CD4-positive, alpha-beta memory T cell (primary cell): ENCODE measurements at places on chromosomes 16 and 17.
A peak's percentile ranks its signal among the peaks of the same experiment; 100 is the strongest.

GRCh38 chr17:50916708-50917417 lies 50.7 kb upstream of the TOB1 start:
- no peak for DNase-seq

GRCh38 chr16:2084895-2085625 lies 37.3 kb downstream of the TSC2 start:
- DNase-seq, result no peak

DNA sequence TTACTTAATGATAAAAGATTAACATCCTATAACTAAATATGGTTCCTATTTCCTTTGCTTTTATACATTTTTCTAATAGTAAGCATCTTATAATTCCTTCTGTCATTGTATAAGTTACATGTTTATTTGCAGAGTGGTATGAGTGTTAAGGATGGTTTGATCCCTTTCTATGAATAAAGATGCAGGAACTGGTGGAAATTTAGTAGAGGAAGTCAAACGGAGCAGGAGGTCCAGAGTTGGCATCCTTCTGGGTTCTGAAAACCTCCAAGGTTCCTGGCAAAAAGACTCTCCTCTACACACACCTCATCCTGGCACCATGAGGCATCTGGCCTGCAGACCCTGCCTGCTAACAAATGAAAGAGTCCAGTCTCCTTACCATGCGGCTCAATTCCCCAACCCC lies 296.8 kb downstream of the SOX9 start:
- no peak for DNase-seq

GRCh38 chr16:627454-628239 lies 3.1 kb upstream of the WFIKKN1 start:
- DNase-seq, result no peak

DNA sequence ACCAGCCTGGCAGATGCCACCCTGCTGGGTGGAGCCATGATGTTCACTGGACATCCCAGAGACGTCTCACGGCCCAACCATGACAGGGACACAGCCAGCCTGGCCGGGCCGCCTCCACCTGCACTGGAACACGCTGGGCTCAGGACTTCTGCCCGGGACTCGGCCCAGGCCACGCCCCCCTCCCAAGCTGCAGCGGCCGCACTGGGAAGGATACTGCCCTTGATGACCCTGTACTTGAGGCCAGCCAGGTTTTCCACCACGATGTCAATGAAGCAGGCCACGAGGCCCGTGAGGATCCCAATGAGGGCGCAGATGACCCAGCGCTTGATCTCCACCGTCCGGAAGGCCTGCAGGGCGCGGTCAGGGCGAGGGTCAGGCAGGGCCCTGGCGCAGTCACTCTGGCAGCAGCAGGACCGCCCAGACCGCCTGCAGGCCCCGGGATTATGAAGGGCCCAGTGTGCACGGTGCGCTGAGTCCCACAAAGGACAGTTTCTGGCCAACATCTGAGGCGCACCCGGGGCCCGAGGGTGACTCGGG lies 14.2 kb downstream of the CLCN7 start:
- DNase-seq, result no peak

- no peak for DNase-seq
These were observed 27.5 kb downstream of the ITGAE start for GRCh38 chr17:3773511-3773910.

DNA sequence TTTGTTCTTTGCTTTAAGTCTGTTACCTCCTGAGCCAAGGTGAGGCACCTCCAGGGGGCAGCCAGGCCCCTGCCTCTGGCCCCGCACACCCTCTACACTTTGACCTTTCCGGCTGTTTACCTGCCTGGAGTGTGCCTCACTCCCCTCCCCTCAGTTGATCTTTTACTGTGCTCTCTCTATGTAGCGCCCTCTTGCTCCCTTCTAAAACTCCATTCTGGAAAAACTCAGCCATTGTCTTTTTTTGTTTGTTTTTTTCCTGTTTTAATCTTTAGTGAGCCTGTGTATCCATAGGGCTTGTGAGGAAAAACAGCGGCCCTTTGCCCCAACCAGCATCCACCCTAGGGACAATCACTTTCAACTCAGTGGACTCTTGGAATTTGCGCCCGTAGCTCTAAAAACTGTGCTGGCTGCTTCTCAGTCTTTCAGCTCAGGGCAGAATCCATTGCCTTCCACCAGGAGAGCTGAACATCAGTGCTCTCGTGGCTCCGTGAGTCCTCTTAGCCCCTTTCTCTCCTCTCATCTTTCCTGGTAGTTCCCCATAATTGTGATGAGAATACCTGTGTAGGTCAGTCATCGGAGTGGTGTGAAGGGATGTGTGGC lies 4.3 kb downstream of the AMDHD2 start:
- DNase-seq, result no peak

- DNase-seq, result no peak
These were observed 405 bp upstream of the CBLN1 start for GRCh38 chr16:49281843-49282642.

GRCh38 chr17:12729086-12729485 lies 60.2 kb upstream of the ARHGAP44 start:
- DNase-seq, result no peak

DNA sequence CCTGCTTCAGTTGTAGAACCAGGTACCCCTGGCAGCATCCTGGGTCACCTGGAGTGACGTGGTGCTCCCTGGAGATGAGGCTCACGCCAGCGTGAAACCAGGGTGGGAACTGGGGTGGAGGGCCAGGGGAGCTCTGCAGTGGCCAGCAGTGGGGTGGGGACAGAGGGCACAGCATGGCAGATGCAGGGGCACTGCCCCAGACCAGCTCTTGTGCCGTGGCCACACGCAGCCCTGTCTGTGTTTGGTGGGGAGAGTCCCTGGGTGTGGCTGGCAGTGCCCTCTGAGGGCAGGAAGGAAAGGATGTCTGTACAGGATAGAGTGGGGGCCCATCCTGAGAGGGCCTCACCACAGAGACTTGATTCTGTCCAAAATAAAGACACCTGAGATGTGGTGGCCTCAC lies 24.5 kb downstream of the ZNF750 start:
- no peak for DNase-seq

GRCh38 chr17:72053036-72053435 lies 67.8 kb upstream of the SOX9 start:
- DNase-seq, result no peak

DNA sequence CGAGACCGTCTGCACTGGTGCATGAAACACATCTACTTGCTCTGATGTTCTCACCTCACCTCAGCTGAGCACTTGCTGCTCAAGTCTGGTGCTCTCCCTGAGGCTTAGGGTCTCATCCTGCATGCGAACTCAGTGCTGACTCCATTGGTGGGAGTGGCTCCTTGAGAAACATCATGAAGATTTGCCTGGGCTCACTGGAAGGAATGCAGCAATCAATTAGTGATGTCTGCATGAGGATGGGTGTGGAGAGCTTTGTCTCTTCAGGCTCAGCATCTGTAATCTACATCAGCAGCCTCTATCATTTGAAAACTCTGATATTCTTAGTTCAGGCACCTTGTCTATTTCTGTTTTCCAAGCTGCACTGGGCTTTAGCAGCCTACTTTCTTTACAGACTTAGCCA lies 204.4 kb downstream of the IRF8 start:
- no peak for DNase-seq

DNA sequence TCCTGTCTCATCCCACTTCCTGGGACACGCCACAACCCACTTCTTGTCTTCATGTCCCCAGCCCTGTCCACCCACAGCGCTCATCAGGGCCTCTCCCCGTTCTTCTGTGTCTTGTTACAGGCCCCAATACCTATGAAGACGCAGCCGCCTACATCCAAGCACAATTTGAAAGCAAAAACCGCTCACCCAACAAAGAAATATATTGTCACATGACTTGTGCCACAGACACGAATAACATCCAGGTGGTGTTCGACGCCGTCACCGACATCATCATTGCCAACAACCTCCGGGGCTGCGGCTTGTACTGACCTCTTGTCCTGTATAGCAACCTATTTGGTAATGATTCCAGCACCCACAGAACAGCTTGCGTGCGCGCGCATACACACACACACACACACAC lies 70.6 kb downstream of the AMFR start:
- DNase-seq, result no peak

GRCh38 chr17:18224387-18225120 lies 881 bp upstream of the LLGL1 start:
- no peak for DNase-seq

- no peak for DNase-seq
These were observed 69.0 kb downstream of the OR1D5 start for GRCh38 chr17:2994441-2994840.

DNA sequence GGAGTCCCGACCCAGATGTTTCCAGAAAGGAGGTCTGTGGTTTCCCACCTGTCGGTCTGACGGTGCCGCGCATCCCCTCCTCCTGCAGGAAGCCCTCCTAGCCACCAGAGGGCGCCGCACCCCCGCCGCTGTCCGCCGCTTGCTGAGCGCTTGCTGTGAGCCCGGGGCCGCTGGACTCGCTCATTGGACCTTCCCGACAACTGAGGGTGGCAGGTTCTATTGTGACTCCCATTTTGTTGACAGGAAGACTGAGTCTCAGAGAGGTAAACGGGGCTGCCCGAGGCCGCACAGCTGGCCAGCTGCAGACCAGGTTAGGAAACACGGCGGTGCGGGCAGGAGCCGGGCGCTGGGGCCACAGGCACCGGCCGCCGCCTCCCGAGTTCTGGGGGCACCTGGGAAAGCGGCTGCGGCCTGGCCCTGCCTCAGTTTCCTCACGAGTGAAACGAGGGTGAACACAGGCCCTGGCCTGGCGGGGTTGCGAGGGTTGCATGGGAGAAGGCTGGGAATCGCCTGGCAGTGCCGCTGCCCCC lies 191.1 kb upstream of the CIBAR2 start:
- DNase-seq, result peak; percentile 59

- DNase-seq, result peak; percentile 65
These were observed 17.0 kb downstream of the FAM117A start for GRCh38 chr17:49746791-49747490.

DNA sequence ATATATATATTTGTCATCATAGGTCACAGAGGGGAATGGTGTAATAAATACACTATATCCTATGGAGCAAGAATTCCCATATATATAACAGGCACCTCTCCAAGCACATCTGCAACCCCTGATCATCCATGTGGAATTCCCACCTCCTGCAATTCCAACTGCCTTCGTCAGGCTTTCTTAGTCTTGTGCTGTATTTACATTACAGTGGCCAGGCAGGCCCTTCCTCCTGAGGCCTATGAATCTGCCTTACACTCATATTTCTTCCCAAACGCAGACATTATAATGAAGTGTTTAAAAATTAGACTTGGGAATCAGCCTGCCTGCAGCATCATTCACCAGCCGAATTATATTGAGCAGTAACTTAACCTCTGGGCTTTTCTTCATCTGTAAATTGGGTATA lies 19.3 kb upstream of the DNAH9 start:
- no peak for DNase-seq

- DNase-seq, result no peak
These were observed 10.3 kb downstream of the MYBBP1A start for GRCh38 chr17:4544951-4545216.

DNA sequence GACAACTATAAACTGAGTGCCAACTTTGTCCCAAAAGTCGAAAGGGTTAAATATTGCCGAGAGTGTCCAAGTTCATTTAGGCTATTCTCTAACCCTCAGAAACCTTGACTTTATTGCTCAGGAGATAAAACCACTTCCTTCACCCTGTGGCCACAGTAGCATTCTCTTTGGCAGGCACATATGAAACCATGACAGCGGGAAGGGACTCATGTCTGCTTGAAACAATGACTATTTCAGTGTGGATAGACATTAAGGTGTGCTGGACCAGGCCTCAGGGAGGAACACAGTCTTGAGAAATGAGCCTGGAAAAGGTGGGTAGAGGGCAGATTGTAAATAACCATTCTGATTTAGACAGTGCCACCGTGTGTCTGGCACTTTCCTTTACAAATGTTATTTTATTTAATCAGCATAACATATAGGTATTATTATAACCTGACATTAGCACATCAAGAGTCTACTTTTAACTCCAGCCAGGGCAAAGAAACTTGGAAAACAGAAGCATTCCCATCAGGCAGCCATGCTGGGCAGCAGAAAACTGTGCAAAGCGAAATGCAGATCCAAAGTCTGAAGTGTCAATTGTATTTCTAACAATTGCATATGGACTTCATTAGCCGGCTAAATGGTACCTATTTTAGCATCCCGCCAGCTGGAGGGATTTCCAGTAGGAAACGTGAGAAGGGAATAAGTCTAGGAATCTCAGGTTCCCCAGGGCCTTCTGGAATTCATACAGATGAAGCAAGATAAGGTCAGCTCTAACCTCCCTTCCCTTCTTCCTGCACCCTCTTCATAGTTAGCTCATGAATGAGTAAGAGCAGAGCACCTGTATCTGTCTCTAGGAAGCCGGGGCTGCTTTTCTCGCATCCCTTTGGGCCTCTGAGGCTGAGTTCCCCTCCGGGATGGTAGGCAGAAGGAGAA lies 212.8 kb upstream of the ELAC2 start:
- no peak for DNase-seq

DNA sequence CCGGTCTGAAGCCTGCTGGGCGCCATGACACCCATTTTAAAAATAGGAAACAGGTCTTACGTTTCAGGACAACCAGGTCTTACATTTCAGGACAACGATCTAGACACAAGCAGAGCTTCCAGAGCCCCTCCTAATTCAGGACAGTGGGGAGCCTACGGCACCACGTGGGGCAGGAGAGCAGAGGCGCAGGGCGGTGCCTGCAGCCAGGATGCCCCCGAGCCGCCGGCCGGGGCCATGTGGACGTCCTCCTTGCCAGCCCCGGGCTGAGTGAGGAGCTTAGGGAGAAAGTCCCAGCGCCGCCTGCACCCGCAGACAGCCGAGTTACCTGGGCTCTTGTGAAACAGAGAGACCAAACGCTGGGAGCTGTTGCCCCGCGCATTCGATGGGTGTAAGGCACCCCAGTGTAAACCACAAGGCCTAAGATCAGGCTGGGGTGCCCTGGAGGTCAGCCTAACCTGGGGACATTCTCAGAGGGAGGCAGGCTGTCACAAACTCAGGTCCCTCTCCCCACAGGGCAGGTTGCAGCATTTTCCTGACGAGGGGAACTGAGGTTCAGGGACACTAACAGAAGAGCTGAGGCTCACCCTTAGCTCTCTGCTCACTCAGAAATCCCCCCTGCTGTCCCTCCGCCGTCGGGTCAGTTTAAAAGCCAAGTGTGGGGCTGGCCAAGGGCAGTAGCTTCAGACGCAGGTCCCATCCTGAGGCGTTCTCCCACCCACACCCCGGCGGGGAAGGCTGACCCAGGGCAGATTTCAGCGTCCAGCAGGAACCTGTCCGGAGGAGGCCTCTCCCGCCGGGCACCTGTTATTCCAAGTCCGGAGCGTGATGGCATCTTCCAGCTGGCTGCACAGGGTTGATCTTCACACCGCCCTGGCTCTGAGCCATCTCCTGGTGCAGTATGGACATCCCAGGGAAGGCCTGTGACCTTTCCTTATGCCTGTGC lies 1.8 kb upstream of the NOTUM start:
- no peak for DNase-seq

- no peak for DNase-seq
These were observed 89.7 kb downstream of the NPIPB11 start for GRCh38 chr16:29316761-29317183.

- DNase-seq, result peak; percentile 25
These were observed 133.3 kb upstream of the CIBAR2 start for GRCh38 chr16:85245307-85246172.

GRCh38 chr17:35099908-35100307 lies 19.8 kb downstream of the RAD51D start:
- DNase-seq, result no peak

DNA sequence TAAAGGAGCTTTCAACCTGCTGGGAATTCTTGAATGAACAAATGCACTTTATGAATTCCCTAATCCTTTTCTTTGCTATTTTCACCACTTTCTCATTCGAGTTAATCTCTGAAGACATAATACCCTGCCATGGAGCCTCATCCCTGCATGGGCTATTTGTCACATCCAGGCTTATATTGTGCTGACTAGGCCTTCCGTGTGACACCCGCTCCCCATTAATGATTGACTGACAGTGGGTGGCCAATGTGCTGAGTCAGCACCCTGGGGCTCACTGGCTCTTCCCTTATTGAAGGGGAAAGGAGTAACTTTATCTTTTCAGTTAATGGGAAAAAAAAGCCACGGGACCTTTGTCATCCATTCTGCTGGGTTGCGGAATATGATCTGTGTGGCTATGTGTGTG lies 1024.8 kb upstream of the EEF2KMT start:
- no peak for DNase-seq
